ENCODE measurements at places on chromosomes 11 and 22.

- DNase-seq: no peak
These were observed 401.1 kb downstream of the SHANK2 start for GRCh38 chr11:70851308-70851707.

DNA sequence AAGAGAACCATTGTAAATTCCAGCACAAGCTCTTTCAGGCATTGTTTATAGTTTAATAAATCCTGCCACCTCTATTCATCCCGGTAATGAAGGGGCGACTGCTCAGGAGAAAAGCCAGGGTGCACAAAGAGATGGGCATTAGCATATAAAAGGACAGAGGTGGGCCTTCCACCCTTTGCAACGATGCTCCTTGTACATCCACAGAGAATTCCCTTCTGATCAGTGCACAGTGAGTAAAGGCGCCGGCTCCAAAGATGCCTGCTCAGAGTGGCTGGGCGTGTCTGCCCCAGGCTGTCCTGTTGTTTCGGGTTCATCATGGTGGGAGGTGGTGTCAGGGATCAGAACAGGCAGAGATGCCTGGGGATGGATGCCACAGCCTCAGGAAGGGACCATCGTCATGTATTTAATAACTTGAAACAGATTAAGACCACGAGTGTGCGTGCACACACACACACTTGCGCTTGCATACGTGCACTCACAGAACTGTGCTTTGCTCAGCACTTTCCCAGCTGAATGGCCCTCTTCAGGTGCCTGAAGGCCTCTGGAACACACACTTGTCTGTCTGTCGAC, 305.0 kb downstream of the TBC1D22A start:
- peak; percentile 43 for DNase-seq

GRCh38 chr11:118224511-118225188, at the start of gene JAML:
TSS of gene JAML (minus strand) at chr11:118225011. CDS start at chr11:118214866, 10,145 bp downstream.
- DNase-seq: no peak

DNA sequence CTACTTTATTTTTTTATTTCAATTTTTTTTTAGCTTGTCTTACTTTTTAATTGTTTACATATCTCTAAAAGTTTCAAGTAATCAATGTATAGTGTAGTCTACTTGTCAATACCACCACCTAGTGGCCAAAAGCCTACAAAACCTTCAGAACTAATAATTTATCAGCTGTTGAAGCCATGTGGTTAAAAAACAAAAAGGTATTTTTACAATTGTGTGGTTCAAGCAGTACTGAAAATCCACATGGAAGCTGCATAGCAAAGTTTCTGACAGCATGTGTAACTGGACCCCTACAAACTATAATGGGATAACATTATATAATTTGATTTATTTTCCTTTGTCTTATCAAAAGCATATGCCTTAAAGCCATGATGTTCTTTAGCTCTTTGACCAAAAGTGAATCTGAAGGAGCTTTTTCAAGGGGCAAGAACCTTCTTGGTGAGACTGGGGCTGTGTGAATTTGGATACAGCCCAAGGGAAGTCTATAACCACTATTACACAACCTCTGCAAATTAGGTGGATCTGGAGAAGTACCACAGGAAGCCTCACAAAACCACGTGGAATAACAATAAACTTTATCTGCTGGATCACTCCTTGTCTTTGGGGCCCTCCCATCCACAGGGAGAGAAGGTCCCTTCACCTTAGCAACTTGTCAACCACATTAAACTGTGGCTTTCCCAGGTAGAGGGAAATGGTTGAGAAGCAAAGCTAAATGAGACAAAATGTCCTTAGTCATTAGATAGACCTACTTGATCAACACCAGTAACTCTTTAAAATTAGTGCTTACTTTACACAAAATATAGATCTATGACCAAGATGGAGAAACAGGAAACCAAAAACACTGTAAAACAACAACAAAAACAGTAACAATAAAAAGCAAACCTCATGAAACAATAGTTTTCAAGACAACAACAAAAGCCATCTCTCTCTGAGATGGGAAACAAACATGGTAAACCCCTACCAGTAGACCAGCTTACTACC, 9.9 kb downstream of the NARS2 start:
- no peak for DNase-seq

DNA sequence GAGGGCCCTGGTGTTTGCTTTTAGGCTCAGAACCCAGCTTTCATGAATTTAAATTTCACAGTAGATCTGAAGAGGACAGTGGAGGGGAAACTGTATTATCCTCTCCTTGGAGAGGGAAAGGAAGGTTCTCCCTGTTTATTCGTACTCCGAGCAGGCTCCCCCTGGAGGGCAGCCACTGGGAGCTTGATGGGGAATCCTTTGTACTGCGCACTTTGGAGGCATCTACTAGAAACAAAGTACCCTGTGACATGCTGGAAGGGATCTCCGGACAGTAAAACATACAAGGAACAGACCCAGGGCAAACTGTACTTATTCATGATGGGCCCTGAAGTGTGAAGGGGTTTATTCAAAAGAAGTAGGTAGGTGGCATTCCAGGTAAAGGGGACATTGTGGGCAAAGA, 27.2 kb downstream of the NAV2 start:
- DNase-seq: peak; percentile 52

DNA sequence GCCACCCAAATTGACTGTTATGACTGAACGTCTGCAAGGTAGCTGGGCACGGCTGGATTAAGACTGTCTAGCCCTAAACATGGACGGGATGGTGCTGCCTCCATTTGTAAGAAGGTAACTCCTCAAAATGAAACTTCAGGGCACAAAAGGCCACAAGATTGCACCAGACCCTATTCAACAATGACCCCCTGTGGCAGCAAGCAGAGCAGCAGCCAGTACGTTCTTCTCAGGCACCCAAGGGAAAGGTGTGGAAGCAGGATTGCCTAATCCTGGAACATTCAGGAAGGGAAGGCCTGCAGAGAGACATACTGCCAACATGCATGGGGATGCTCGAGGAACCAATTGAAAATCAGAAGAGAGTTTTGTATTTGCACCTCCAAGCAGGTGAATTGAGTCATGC, 4.5 kb upstream of the TBX10 start:
- peak; percentile 84 for DNase-seq

DNA sequence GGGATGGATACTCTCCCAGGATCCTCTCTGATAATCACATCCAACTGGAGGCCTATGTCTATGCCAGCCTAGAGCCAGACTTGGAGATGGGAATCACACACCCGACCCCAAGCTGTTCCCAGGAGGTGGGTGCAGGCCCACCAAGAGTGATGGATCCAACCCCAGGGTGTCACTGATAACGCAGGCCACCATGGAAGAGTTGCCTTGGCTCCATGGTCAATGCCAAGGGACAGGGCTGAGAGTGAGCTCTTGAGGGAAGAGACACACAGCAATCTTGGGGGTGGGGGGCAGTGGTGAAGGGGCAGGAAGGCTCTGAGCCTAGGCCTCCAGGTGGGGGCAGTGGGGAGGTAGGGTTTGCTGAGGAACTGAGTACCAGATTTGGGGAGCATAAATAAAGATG, 16.9 kb downstream of the TUB start:
- DNase-seq: no peak

DNA sequence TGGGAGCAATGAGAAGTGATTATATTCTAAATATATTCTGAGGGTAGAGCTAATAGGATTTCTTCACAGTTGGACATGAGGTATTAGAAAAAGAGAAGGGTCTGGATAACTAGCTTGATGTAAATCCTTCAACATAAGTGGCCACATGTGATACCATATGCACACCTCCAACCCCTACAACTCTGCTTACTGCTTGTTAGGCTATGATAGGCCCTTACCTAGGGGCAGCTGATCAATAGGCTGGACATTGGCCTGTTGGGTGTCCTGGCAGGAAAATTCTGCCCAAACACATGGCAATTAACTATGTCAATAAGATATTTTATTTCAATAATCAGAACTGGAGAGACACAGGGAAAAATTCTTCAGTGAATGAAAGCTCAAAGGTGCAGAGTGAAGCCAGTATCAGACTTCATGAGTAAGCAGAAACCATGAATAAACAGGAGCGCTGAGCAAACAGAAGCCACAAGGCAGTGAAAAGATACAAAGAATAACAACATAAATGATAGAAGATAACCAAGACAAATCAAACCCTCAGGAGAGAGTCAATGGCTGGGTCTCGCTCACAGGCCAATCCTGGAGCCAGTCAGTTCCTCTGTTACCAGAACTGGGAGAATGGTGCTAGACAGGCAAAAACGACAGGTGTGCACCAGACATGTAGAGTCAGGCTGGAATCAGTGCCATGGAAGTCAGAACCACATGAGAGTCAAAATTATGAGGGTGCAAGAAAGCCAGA, 46.3 kb upstream of the PSMA1 start:
- DNase-seq: no peak

DNA sequence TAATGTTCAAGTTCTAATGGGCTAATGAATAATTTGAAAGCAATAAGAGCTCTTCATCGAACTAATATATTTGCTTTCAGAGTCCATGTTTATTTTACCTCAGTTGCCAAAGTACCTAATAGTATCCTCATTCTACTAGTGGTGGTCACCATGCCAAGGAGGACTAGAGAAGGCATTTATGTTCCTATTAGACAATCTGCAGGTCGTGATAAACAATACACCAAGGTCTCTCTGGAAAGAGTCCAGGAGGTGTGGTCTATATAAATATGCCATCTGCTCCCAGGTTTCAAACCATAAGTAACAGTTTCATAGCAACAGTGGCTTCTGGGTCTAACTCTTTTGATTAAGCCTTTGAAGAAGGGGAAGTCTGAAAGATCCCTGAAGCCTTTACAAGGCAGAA, 42.9 kb downstream of the ARFGAP3 start:
- no peak for DNase-seq

- DNase-seq: peak; percentile 82
These were observed 775.6 kb downstream of the BRD1 start for GRCh38 chr22:49052023-49052538.

DNA sequence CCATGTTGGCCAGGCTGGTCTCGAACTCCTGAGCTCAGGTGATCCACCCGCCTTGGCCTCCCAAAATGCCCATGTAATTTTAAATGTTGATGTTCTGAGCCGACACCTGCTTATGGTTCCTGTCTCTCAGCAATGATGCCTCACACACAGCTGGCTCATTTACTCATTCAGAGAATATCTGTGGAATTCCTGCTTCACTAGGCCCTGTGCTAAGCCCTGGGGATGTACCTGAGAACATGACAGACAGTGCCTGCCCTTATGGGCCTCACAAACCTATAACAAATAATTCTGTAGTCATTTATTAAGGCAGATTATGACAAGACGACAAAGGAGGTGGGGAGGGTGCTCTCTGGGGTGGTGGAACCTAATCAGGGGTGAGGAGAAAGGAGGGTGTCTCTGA, 93.7 kb downstream of the PRR5L start:
- no peak for DNase-seq

GRCh38 chr11:27694992-27695391, 5.3 kb downstream of the BDNF start:
- DNase-seq: no peak

- DNase-seq: no peak
These were observed 129.0 kb downstream of the ETS1 start for GRCh38 chr11:128458321-128458720.

DNA sequence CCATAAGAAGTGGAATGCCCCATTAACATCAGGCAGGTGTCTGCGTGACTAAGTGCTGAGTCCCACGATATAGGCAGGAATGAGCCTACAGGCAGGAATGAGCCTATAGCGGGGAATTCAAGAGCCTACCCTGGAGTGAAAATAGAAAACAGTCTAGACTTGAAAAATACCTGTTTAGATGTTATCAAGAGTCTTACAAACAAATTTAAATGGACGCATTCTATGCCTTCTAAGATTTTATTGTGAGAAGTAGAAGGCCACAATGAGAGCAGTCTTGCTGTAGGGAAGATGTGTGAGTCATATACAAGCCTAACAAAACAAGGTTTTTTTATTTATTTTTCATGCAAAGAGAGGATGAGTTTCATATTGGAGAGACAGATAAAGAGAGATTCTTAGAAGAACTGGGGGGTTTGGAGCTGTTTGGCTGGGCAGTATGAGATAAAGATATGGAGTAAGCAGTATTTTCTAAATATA, 200.8 kb upstream of the ZC3H12C start:
- no peak for DNase-seq

DNA sequence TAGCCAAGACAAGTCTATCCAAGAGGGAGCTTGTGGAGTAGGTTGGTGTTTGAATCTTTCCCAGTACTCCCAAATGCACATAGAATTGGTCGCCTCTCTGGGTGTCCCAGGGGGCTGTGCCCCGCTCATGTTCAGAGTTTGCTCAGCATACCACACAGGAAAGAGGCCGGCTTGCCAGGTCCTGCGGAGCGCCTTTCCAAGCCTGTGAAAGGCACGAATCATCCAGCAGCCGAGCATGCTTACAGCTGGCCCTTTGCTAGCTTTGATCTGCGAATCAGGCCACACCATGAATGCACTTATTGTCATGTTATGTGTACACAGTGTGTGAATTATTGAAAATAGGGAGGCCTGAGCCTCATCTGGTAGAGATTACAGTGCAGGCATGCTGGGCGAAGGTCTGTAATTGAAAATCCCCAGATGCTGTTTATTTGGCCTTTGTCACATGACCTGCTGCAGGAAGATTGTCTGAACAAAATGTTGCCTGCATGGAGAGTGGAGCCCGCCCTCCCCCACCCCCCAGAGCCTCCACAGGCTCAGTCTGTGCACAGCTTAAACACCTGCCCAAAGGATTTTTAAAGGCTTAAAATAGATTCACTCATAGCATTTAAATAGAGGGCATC, 163.3 kb upstream of the RASSF10 start:
- DNase-seq: peak; percentile 27

DNA sequence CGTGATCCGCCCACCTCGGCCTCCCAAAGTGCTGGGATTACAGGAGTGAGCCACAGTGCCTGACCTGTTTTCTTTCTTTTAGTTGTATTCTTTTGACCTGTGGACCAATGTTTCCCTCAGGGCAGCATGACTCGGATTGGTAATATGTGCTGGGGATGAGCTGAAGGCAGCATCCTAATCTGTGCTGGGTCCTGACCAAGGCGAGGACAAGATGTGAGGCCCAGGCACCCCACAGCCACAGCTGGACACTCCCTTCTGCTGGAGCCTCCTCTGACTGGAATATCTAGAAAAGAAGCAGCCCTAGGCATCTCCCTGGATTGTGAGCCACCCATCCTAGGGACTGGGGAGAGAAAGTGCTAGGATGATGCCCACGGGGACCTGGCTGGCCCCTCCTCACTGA, 105.4 kb downstream of the PDE2A start:
- no peak for DNase-seq

DNA sequence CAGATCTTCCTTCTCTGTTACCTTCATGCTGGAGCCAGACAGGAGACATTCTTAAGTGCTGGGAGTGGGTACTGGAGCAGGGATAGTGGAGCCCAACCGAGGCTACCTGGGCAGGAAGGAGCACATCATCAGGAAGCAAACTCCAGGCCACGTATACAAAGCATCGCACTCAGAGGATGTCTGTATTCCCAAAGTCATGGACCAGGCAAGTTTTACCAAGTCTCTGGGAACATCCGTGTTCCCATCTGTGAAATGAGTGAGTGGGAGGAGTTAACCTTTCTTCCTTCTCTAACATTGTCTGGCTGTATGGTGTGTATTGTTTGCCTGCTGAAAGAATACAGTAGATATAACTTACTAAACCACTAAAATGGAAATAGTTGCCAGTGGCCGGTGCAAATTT, 175.0 kb upstream of the TMEM45B start:
- DNase-seq: no peak

GRCh38 chr22:36831717-36832116, 14.9 kb upstream of the PVALB start:
- no peak for DNase-seq

- peak; percentile 94 for DNase-seq
These were observed 4.1 kb upstream of the TBX1 start for GRCh38 chr22:19756288-19757128.
